ENCODE measurements at places on chromosomes 13 and 19.

DNA sequence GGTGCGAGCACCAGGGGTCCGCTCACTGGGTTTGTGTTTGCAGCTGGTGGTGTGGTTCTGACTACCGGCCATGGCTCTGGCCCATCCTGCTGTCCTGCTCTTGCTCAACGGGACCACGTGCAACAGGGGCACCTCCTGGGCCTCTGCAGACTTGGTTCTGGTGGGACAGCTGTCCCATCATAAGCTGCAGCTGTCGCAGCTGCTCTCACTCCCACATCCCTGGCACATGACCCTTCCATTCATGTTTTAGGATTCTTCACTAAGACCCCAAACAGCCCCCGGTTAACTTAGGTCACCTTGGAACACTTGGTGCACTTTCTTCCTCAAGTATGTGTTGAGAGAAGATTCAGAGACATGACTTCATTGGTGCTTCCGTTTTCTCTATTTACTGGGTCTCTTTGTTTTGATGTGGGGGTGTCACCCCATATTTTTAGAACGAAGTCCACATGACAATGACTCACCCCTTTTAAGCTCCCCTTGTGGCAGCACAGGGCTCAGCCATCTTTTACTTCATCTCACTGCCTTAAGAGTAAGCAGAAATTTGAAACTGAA, 68.4 kb upstream of the ARHGEF7 start:
- no peak for DNase-seq

DNA sequence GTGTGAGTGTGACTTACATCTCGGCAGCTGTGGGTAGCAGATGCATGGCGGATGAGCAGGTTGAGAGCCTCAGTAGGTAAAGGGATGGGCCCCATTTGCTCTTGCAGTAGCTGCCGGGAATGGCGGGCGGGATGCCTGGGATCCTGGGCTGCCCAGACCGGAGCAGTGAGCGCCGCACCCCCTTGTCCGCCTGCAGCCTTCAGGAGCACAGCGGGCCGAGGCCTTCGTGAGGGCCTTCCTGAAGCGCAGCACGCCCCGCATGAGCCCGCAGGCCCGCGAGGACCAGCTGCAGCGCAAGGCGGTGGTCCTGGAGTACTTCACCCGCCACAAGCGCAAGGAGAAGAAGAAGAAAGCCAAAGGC, 4.1 kb downstream of the POP4 start:
- no peak for DNase-seq

- no peak for DNase-seq
Observed at GRCh38 chr13:102726430-102726829, 31.6 kb upstream of the METTL21C start.

DNA sequence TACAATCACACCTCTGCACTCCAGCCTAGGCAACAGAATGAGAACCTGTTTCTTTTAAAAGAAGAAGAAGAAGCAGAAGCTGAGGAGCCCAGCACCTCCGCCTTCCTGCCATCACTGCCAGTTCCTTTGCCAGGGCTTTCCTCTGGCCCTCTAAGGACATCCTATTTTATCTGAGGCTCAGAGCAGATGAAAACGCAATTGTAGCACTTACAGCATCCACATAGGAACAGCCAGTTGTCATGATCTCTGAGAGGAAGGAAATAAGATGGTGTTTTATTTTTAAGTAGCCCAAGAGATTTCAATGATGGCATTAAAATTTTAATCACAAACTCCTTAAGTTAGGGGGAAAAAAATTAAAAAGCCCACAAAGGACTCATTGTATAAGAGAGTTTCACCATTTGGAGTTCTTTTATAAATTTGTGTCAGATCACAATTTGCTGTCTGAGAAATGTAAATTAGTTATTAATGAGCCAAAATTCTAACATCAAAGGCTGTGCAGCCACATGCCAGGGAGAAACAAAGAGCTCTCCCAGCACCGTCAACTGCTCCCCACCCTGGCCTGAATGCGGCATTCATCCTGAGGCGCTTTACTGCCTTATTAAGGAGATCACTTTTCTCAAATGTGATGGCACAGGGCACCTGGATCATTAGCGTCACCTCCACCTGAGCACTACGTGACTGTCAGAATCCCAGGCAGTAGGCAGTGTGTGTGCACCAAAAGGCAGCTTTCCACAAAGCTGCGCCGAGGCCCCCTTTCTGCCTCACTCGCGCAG, 393.0 kb downstream of the FOXO1 start:
- DNase-seq = no peak

DNA sequence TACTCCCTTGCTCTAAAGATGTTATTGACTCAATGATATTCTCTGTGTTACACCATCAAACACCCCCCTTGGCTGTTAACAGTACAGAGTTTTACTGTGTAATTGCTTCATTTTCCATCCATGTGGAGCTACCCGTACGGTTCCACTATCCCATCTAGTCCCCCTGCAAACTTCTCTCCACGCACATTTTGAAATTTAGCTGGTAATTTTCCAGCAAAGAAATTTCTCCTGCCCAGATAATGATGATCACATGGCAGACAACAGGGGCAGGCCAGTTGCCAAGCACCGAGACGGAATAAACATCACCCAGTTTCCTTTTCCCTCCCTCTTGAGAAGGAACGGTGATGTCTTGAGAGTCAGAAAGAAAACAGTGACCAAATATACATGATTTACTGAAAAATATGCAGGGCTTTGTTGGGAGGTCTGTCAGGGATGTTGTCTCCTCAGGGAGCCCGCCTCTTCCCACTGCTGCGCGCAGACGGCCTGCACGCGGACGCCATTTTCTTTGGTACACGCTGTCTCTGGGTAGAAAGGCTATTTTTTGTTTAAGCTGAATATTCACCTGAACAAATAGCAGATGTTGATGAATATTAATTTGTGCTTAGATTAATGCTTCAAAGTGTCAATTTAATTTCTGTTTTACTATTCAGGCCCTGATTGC, 109.9 kb downstream of the OLFM4 start:
- no peak for DNase-seq

- DNase-seq = no peak
Observed at GRCh38 chr13:30904043-30904442, 2.0 kb upstream of the MEDAG start.

- DNase-seq = no peak
Observed at GRCh38 chr19:58054901-58055874, 3.9 kb upstream of the ZNF135 start.

GRCh38 chr19:39308531-39309304, 11.9 kb downstream of the LRFN1 start:
- DNase-seq = no peak

- DNase-seq = no peak
Observed at GRCh38 chr19:48415395-48415794, 21.9 kb downstream of the GRIN2D start.

DNA sequence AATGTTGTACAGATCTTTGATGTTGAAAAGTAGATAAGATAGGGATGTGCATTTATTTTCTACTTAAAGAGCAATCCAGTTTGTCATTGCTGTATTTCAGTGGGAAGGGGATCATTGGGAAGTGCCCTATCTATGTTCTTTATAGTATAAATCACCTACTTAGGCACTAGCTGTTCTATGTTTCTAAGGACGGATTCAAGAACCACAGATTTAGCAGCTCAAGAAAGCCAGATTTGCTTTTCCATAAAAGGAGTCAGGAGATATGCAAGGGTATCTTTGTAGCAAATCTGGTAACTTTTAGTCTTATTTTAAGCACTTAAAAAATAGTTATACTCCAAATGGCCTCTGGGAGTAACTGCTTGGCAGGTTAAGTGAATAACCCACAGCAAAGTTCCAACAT, 23.7 kb downstream of the DCLK1 start:
- DNase-seq = no peak
